ENCODE measurements at places on chromosomes 4 and X.

DNA sequence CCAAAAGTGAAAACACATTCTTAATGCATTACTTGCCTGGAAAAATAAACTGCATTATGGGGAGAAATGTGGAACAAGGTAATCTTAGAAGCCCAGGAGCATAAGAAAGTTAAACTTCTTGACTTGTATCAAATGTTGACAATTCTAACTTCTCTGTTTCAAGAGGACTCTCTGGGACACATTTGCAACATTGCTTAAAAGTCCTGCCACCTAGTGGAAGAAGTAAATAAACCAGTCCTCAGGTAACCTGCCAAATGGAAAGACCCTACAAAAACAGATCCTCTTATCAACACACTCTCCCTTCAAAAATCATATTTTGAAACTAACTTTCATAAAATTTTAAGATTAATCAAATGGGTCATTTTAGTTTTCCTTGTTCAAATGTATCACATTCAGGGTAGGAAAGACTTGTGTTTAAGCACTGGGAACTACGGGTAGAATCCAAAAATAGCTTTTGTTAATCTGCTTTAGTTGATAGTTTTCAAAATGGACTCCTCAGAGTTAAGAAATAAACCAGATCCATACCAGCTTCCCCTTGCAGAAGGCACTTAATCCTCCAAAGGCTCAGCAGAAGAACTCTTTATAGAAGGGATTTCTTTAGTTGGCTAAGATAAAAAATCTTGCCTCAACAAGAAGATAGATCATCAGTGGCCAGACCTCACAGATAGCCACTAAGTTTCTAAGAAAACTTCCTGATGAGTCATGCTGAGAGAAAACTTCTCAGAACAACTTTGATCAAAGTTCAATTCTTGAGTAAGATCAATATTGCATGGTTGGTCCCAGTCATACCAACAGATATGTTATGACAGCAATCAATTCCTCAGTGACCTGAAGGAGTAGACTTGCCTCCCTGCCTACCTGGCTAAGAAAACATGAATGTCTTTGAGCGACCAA lies 141.7 kb downstream of the HHIP start:
- DNase-seq, result no peak

- DNase-seq, result no peak
Observed at GRCh38 chr4:92618968-92619367, 315.2 kb downstream of the GRID2 start.

DNA sequence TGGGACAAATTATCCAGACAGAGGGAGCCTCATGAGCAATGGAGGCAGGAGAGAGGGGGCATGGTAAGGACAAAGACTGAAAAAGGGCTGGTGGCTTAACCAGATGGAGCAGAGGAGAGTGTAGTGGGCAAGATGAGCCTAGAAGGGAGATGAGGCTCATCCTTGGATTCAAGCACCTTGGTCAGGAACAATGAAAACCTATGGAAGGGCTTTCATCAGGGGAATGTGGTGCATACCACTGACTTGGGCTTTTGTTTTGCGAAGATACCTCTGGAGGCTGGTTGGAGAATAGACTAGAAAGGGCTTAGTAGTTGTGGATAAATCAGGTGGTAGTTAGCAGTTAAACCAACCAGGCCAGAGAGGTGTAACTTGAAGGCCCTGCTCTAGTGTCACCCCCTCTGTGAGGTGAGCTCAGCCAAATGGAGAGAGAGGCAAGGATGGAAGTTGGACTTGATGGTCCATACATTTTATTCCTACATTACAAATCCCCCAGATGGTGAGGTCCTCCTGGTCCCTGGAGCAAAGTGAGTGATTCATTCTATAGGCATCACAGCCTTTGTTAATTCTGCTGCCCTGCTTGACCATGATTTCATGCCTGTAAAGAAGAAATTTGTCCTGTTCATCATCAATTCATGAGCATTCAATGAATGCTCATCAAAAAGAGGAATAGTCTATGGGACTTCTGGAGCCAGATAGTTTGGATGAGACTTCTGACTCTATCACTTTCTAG lies 264.8 kb upstream of the IGFBP7 start:
- no peak for DNase-seq

GRCh38 chr4:5980436-5981155 lies 37.6 kb downstream of the C4orf50 start:
- DNase-seq, result no peak

DNA sequence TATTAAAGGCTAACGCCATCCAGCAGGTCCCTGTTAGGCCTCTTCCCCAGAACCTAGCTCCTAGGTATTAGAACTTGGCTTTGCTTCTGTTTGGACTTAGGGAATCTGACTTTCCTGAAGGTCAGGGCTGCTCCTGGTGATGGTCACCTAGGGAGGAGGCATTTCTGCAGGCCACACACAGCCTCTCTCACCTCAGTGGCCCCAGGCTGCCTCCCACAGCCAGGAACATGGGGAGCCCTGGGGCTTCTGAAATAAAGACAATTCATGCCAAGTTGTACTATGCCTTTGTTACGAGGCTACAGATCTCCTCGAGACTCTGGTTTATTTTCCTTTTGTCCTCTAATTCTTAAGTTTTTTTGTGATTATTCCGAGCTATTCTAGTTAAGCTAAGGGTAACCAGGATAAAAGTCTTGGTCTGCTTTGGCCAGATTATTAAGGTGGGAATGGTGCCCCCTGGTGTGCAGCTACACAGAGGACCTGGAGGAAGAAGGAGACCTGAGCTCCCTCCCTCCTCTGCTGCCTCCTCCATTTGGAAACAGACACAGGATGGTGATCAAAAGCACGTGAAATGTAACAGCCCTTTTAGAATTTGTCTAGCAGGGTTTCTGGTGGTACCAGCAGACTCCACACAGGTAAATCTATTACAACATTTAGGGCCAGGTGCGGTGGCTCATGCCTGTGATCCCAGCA lies 131.0 kb downstream of the DCLK2 start:
- no peak for DNase-seq

DNA sequence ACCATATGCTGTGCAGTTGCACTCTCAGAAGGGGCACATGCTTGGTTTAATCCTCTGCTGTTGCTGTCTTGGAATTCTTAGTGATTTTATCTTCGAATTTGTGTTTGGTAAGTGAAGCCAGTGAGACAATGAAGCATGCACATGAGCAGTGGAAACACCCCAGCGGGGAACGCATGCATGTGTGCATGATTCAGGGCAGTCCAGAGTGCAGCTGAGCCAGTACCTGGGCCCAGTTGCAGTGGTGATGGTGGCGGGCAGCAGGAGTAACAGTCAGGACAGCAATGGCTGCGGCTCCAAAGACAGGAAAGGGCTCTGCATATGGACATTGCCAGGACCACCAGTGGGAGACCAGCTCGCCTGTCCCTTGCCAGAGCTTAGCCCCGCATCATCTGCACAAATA lies 14.3 kb upstream of the TMEM165 start:
- no peak for DNase-seq

- no peak for DNase-seq
Observed at GRCh38 chr4:188275686-188276085, 136.4 kb downstream of the TRIML1 start.

- DNase-seq, result no peak
Observed at GRCh38 chr4:41795796-41796385, 47.4 kb upstream of the PHOX2B start.

DNA sequence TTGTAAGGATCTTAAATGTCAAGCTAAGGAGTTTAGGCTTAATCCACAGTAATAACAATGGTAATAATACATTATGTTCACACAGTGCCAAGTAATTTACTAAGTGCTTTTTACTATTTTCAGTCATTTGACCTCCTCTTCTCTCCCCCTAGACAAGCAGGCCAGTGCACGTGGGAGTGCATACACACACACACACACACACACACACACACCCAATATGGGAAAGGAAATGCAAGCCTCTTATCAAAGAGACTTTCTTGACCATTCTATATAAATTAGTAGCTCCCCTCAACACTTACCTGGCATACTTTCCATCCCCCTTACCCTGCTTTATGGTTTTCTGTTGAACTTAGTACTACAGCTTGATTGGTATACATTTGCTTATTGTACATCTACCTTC lies 3.8 kb upstream of the GPRIN3 start:
- DNase-seq, result no peak

- no peak for DNase-seq
Observed at GRCh38 chr4:110004556-110004955, 91.9 kb downstream of the EGF start.

DNA sequence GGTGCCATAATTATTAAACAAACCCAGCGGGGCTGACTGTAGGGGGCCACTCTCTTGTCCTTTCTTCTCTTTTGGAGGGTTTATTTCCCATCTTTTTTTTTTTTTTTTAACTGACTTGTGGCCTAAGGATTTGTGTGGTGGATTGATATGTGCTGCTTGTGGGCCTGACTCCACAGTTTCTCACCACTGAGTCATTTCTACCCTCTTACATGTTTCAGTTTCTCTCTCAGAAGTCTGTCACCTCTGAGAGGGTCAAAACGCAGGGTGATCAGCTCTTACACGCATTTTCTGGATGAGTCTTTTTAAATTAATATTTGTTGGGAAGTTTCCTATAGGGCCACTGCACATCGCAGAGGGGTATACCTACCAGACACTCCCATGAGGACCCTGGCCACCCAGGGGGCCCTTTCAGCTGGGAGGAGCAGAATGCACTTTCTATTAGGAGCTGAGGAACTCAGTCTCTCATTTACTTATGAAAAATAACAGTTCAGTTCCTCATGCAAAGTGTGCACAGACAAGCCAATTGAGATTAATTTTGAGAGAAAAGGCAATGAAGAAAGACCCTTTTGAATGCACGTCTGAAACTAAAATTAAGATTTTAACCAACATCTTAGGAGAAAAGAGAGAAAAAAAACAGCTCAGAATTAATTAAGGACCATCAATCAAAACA lies 407.9 kb downstream of the TECRL start:
- no peak for DNase-seq

- DNase-seq, result no peak
Observed at GRCh38 chr4:13982010-13982409, 354.5 kb upstream of the BOD1L1 start.

- DNase-seq, result no peak
Observed at GRCh38 chrX:154376774-154377173, 2.3 kb upstream of the EMD start.

- no peak for DNase-seq
Observed at GRCh38 chr4:183821076-183821853, 83.8 kb upstream of the STOX2 start.

- no peak for DNase-seq
Observed at GRCh38 chr4:2402048-2402842, 16.2 kb downstream of the ZFYVE28 start.

- DNase-seq, result no peak
Observed at GRCh38 chr4:47567511-47567910, 82.4 kb downstream of the ATP10D start.

- no peak for DNase-seq
Observed at GRCh38 chrX:70139736-70140135, 6.5 kb downstream of the IGBP1 start.

- DNase-seq, result no peak
Observed at GRCh38 chr4:159455675-159456237, 352.9 kb downstream of the RAPGEF2 start.

- no peak for DNase-seq
Observed at GRCh38 chr4:20044502-20044911, 207.2 kb upstream of the SLIT2 start.

- DNase-seq, result no peak
Observed at GRCh38 chr4:62070291-62070852, 870.2 kb downstream of the ADGRL3 start.

DNA sequence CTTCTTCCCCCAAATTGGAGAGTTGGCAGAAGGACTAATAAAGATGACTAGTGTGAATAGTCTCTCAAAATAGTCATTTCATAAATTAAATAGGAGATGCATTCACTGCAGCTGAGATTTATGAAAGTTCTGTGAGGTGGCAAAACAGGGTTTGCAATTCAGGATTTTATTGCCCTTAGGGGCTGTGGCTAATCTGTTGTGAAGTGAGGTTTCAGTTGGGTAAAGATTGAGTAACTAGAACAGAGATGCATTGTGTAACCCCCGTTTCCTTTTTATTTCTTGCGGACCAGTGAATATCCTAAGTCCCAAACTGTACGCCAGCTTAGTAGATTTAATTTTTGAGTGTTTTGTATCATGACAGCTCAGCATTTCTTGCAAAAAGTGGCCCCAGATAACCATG lies 16.2 kb upstream of the SCRG1 start:
- DNase-seq, result no peak

Measured in stimulated activated CD8-positive, alpha-beta memory T cell treated with anti-CD3 and anti-CD28 coated beads, Interleukin-7, amount 100 ng/mL, for 1 hour (primary cell).